ENCODE measurements at places on chromosomes 1 and 21.

DNA sequence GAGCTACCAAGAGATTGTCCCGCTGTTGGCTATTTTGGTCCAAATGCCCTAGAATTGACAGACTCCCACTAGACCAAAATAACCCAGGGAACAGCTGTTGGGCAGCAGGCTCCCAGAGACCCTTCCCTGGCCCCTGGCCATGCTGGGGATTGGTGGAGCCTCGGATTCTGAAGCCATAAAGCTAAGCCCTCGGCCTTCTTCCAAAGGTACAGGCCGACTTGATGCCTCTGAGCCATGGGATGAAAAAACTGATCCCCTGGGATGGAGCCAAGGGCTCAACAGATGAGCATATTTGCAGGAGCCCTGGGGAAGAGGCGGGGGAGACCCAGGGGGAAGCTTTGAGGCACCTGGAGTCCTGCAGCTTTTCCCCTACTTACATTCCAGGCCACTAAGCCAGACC lies 1.0 kb upstream of the LRRC38 start:
- no peak for DNase-seq

GRCh38 chr1:162487241-162487640 lies 10.4 kb upstream of the UHMK1 start:
- no peak for DNase-seq

- DNase-seq = no peak
Measured at GRCh38 chr21:38479641-38480525, 18.4 kb downstream of the ERG start.

GRCh38 chr1:183052861-183053260 lies 29.6 kb downstream of the LAMC1 start:
- DNase-seq = no peak

GRCh38 chr1:36594023-36594422 lies 111.3 kb upstream of the CSF3R start:
- no peak for DNase-seq

DNA sequence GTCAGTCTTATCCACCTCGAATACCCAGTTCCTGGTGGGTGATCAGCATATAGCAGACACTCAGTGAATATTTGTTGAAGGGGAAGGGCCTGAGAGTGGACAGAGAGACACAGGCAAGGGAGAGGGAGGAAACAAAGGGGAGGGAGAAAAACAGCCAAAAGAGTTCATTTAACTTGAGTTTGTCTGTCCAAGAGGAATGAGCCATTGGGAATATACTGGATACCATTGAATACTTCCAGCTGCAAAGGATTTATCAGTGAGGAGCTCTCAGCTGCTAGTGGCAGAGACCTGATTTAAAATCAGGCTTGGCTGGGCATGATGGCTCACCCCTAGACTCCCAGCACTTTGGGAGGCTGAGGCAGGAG lies 11.5 kb upstream of the BGLAP start:
- DNase-seq = no peak

DNA sequence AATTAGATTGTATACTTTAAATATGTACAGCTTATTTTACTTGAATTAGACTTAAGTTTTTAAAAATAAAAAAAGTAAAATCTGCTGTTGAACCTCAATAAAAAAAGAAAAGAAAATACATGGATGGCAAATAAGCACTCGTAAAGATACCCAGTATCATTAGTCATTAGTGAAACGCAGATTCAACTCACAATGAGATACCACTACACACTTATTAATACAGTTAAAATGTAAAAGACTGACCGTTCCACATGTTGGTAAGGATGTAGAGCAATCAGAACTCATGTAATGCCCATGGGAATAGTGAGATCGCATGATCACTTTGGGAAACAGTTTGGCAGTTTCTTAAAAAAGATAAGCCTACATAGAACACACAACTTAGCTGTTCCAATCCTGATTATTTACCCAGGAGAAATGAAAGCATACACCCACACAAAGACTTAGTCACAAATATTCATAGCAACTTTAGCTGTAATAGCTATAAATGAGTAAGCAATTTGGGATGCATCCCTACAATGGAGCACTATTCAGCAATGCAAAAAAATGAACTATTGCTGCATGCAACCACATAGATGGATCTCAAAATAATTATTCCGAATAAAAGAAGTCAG lies 7.3 kb downstream of the SH2D1B start:
- no peak for DNase-seq

GRCh38 chr1:119935373-119935772 lies 39.1 kb upstream of the ADAM30 start:
- no peak for DNase-seq

DNA sequence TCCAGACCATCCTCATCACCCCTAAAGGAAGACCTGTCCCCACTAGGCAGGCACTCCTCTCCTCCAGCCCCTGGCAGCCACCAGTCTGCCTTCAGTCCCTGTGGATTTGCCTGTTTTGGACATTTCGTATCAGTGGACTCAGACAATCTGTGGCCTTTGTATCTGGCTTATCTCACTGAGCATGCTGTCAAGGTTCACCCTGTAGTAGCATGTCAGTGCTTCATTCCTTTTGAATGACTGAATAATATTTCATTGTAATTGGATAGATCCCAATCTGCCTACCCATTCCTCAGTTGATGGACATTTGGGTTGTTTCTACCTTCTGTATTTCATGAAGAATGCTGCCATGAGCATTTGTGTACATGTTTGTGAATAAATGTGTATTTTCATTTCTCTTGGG lies 32.9 kb upstream of the RNF187 start:
- no peak for DNase-seq

- DNase-seq = no peak
Measured at GRCh38 chr1:209613400-209614150, 30.1 kb downstream of the CAMK1G start.

DNA sequence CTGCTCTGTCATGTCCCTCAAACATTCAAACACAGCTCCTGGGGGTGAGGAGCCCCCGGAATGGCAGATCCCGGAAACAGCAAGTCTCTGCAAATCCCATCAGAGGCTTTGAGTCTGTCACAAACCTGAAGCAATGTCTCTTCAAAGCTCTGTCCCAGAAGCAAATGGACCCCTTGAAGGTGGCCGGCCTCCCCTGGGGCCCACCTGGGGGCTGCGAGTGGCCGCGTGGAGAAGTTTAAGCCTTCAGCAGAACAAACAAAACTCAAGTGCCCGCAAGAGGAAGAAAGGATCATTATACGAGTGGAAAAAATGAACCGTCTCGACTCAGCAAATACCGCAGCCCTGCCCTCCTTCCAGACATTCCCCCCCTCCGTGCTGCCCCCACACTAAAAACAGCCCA lies 53.3 kb downstream of the PRDM16 start:
- DNase-seq = no peak

- DNase-seq = no peak
Measured at GRCh38 chr1:20358761-20359263, 68.1 kb downstream of the VWA5B1 start.

DNA sequence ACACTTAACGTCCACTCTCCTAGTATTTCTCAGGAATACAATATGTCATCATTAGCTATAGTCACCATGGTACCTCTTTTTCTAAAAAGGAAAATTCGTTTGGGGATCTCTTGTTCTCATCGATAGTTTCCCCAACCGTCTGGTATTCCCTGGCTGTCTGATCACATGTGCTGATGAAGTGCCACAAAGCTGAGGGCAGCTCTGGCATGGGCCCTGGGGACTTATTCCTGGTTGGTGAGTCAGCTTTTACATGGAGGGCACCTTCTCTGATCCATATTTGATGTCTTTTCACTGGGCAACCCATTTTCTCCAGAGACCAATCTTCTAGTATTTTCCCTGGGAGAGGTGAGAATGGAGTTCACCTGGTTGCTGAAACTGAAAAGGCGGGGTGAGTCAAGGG lies 39.5 kb downstream of the CHD1L start:
- DNase-seq = no peak

- no peak for DNase-seq
Measured at GRCh38 chr1:33022650-33023200, 14.0 kb downstream of the AK2 start.

DNA sequence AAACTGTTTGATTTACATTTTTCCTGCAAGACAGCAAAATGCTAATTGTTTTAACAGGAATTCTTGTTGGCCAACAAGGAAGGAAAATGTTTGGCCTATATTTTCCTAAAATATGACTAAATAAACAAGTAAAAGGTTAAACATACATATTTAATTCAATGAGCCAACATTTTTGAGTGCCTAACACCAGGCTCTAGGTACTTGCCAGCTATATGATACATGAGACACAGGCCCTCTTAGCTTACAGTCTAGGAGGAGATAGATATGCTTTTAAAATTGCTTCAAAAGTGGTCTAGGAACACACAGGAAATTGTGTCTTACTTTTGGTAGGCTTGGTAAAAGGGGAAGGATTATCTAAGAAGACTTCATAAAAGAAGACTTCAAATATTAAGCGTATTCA lies 50.9 kb downstream of the PIGK start:
- no peak for DNase-seq

- no peak for DNase-seq
Measured at GRCh38 chr1:59755069-59755685, 59.6 kb upstream of the HOOK1 start.

GRCh38 chr1:12167493-12168429 lies 970 bp downstream of the TNFRSF1B start:
- DNase-seq = no peak

DNA sequence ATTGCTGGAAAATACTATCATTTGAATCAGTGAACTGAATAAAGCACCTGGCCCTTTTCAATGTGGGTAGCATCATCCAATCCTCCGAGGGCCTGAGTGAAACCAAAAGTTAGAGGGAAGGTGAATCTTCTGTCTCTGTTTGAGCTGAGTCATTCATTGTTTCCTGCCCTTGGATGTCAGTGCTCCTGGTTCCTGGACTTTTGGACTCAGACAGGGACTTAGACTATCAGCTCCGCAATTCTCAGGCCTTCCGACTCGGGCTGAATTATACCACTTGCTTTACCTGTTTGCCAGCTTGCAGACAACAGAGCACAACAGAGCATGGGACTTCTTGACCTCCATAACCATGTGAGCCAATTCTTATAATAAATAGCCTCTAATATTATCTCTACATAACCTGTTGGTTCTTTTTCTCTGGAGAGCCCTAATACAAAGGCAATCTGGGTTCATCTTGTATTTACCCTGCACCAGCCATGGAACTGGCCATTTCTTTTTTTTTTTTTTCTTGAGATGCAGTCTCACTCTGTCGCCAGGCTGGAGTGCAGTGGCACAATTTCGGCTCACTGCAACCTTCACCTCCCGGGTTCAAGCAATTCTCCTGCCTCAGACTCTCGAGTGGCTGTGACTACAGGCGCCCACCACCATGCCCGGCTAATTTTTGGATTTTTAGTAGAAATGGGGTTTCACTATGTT lies 19.2 kb upstream of the VASH2 start:
- no peak for DNase-seq
